Fibroblast of upper back skin (primary cell): ENCODE measurements at places on chromosomes 13 and 19.
A peak's percentile ranks its signal among the peaks of the same experiment; 100 is the strongest.

DNA sequence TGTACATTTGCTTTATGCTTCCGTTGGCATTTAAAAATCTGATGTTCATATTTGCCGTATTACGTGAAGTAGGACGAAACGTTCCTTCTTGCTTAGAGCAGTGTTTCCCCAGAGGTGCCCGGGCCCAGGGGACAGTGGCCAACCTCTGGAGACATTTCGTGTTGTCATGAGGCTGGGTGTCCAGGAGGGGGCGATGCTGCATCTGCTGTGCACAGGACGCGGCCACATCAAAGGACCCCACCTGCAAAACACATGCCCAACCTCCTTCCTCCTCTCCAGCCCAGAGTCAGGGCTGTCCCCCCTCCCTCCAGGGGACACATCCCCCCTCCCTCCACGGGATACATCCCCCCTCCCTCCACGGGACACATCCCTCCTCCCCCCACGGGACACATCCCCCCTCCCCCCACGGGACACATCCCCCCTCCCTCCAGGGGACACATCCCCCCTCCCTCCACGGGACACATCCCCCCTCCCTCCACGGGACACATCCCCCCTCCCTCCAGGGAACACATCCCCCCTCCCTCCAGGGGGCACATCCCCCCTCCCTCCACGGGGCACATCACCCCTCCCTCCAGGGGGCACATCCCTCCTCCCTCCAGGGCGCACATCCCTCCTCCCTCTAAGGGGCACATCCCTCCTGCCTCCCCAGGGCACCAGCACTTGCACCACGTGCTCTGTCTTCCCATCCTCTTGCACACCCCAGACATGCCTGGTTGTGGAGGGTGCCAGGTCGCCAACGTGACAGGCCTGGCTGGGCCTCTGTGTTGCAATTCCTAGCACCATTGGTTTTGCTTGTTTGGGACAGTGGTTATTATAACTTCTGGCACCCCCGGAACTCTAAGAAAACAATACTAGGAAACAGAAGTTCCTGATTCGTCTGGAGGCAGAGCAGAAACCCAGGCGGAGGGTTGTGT, 46.7 kb downstream of the GAS6 start:
- DNase-seq: peak; percentile 83

DNA sequence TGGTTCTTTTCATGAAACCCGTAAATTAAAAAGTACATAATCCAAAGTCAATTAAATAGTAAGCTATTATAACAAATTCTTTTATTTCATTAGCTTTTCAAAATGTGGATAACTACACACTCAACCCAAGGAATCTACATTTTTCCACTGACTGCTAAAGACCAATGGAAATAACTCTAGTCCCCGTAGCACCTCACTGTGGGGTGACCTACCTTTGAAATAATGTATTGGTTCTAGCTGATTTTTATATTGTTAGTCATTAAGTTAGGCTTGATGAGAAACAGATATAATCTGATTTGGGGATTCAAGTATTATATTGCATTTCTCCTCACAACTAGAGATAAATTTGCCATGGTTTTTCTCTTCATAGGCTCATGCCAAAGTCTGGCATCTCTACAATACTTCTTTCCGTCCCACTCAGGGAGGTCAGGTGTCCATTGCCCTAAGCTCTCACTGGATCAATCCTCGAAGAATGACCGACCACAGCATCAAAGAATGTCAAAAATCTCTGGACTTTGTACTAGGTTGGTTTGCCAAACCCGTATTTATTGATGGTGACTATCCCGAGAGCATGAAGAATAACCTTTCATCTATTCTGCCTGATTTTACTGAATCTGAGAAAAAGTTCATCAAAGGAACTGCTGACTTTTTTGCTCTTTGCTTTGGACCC, 37.3 kb downstream of the KL start:
- peak; percentile 45 for DNase-seq

DNA sequence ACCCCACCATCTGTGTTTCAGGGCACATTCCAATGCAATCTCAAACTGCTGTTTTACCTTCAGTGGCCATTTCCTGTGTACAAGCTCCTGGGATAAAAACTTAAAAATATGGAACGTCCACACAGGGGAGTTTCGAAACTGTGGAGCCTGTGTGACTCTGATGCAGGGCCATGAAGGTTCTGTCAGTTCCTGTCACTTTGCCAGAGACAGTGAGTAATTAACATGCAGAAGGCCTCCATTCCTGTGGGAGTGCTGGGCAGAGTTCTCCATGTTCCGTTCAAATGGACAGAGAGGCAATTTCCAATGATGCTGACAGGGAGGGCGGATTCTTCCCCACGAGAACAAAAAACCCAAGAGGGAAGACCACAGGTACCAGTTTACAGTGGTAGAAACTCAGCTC, 24.4 kb downstream of the WDR88 start:
- DNase-seq: peak; percentile 48

- peak; percentile 53 for DNase-seq
Observed at GRCh38 chr13:108895220-108895704, 265.9 kb downstream of the MYO16 start.

DNA sequence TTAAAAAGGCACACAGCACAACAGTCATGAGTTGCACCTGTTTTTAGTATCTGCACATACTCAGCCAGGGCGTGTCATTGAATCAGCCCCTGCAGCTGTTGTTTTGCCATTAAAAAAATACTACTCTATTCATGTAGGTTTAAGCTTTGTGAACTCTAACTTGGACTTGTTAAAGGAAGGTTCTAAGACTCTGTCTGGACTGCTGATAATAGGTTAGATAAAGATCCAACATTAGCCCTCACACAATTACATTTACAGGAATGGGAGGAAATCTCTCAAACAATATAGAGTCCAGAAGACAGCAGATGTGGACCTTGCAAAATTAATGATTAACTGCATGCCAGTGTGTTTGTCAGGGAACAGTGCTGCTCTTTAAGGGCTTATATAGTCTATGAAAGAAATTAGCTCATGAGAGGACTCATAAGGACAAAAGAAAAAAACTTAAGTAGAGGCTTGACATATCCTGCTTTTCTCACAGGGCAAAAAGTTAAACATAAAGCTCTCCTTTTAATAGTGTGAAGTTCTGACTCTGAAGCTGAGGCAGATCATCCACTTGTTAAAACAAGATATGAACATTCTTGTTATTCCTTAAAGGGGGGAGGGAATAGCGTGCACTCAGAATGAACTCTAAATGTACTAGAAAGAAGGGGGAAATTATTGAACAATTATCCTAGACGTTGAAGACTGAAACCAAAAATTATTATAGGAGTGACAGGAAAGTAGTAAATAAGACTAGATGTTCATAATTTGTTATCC, 243.6 kb downstream of the NDFIP2 start:
- no peak for DNase-seq

DNA sequence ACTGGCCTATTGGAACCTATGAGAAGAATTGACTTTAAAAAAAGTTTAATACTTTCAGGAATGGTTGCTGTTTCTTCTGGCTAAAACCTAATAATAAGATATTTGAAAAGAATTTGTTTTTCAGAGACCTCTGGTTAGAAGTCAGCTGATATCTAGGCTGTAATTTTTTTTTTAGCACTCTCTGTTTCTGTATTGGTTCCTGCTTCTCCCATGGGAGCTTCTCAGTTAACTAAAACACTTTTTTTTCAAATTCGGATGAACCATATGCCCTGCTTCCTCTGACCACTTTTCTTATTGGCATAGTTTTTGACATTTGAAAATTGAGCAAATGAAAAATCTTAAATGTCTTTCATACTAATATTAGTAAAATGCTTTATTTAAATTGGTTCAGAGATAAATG, 163.5 kb upstream of the SLC10A2 start:
- no peak for DNase-seq

GRCh38 chr19:55398200-55398925, 9.2 kb downstream of the UBE2S start:
- no peak for DNase-seq

GRCh38 chr19:29634423-29635130, 28.5 kb downstream of the POP4 start:
- no peak for DNase-seq

DNA sequence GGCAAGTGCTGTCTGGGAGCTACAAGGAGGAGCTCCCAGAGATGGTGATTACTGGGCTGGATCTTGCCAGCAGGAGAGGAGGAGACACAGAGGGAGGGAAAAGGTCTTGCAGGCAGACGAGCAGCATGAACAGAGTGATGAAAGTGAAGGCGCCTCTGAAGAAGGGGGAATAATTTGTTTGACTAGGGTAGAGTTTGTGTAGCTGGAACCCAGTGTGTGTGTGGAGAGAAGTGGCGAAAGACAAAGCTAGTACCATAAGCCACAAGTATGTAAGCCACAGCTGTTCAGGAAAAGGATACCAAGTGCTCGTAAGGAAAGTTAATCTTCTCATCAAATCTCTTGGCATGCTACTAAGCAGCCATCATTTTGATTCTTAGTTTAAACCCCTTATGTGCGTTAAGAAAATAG, 5.4 kb downstream of the FLT1 start:
- DNase-seq: peak; percentile 84

DNA sequence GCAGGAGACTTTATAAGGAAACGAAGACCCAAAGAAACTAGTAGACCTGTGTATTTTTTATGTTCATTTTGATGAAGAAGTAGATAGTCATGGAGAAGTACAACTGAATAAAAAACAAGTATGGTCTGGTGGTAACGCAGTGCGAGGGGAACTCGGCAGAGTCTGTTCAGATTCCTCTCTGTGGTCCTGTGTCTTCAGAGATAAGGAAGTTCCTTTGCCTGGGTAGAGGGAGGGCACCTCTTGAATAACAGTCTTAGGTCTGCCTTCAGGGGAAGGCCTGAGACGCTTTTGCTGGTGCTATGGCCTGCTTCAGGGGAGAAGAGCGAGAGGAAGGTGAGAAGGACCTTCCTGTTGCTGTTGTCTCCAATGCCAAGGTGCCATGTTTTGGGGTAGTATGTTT, 25.9 kb upstream of the SLC46A3 start:
- DNase-seq: no peak

- DNase-seq: no peak
Observed at GRCh38 chr19:50252111-50252886, 48.9 kb downstream of the MYH14 start.

DNA sequence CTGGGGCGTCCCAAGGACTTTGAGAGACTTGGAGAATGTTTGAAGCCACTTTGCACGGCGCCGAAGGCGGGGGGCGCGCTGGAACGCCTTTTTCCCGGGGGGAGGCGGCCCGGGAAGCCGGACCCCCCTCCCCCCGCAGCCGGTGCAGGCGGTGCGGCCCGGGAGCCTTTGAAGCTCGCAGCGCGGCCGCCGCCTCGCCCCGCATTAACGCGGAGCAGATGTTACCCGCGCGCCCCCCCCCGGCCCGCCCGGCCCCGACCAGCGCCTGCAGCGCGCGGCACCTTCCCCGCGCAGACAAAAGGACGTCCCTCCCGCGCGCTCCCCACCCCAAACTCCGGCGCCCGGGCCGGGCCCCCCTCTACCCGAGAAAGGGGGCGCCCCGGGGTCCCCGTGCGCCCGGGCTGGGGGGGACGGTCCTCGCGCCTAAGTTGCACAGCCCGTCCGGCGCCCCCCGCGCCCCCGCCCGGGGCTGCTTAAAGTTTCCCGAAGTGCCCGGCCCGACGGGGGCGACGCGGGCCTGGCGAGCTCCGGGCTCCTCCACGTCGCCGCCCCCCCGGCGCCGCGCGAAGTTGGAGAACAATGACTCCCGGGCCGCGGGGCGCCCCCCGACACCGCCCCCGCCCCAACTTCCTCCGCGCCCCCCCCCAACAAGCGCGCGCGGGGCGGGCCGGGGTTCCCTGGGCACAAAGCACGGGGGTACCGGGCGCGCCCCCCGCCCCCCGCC, 685 bp downstream of the TCF3 start:
- peak; percentile 27 for DNase-seq

DNA sequence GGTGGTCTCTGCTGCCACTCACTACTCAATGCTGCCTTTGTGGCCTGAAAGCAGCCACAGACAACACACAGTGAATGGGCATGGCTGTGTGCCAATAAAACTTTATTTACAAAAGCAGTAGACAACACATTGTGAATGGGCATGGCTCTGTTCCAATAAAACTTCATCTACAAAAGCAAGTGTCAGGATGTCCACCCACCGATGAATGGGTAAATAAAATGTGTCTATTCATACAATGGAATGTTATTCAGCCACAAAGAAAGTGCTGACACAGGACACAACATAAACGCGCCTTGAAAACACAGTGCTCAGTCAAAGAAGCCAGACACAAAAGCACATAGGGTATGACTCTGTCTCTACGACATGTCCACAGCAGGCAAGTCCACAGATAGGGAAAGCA, 20.1 kb downstream of the ZSCAN5A start:
- DNase-seq: no peak

GRCh38 chr19:13909430-13909829, 3.4 kb downstream of the CC2D1A start:
- DNase-seq: no peak

- no peak for DNase-seq
Observed at GRCh38 chr13:65932587-65933239, 1297.4 kb downstream of the PCDH9 start.

- peak; percentile 36 for DNase-seq
Observed at GRCh38 chr13:45231722-45232121, 30.9 kb upstream of the KCTD4 start.

DNA sequence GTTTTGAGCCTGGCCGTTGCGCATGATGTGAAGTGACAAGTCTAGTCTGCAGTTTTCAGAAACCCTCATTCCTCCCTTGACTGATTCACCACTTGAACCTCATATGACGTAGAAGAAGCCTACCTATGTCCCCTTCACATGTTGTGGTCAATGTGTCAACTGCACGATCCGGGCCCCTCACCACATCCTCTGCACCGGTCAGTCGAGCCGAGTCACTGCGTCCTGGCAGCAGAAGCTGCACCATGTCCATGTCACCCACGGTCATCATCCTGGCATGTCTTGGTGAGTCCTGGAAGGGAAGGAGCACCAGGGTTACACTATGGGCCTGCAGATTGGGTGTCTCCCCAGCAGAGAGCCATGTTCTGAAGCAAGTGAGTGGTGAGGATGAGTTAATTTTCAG, at the start of gene KIR2DL4:
Gene KIR2DL4, plus strand, starts transcription at position 201 of the 400 bp plus-strand sequence. Its CDS starts 42 bp downstream, at position 243.
- no peak for DNase-seq

GRCh38 chr19:18763674-18764590, 27.2 kb downstream of the COMP start:
- peak; percentile 34 for DNase-seq

GRCh38 chr13:110638257-110638656, 22.9 kb downstream of the NAXD start:
- no peak for DNase-seq

GRCh38 chr13:20160306-20161274, at the start of gene GJA3:
GJA3 (minus strand) TSS chr13:20161052; CDS start chr13:20143288, 17,764 bp downstream.
- DNase-seq: no peak

DNA sequence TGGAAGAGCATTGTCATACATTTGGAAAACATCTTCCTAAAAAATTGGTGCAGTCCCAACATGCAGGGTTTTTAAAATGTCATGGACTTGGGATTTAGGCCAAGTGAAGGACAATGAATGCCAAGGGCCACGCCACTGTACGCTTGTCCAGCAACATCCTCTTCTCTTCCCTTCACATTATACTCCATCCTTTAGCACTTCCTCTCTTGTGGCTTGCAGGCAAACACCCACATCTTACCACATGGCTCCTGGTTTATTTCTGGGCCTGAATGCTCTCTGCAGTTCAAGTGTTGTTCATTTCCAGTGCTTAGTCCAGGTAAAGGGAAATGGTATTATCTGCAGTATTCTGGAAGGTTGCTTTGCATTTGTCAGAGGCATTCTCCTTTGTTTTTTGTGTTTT, 45.0 kb downstream of the CBY2 start:
- no peak for DNase-seq
